ENCODE measurements at places on chromosomes 7 and 10.

DNA sequence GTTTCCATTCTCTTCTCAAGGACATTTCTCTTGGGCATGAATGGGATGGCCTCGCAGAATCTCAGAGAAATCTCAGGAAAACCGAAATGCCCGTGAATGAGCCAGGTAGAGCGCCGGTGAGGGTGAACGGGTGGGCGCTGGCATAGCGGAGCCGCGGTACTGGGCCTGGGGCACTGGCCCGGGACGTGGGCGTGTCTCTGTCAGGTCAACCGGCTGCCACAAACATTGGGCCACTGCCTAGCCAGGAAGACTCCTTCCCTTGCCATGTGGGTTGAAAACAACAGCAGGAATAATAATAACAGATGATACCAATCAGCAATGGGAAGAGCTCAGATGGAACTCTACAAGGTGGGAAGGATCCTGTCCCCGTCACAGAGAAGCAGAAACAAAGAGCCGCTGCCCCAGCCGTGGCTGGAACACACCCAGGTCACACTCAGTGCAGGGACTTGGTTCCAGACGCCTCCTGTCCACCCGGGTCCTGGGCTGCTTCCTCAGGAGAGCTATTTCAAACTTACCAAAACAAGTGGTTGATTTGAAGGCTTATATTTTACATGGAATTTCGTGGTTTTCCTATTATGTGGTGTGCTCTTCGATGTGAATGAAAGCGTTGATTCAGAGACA, 51.1 kb upstream of the EBF3 start:
- DNase-seq = no peak

- no peak for DNase-seq
Observed at GRCh38 chr7:121046009-121046408, 57.5 kb downstream of the CPED1 start.

- no peak for DNase-seq
Observed at GRCh38 chr7:73304071-73304470, 4.6 kb downstream of the NSUN5 start.

DNA sequence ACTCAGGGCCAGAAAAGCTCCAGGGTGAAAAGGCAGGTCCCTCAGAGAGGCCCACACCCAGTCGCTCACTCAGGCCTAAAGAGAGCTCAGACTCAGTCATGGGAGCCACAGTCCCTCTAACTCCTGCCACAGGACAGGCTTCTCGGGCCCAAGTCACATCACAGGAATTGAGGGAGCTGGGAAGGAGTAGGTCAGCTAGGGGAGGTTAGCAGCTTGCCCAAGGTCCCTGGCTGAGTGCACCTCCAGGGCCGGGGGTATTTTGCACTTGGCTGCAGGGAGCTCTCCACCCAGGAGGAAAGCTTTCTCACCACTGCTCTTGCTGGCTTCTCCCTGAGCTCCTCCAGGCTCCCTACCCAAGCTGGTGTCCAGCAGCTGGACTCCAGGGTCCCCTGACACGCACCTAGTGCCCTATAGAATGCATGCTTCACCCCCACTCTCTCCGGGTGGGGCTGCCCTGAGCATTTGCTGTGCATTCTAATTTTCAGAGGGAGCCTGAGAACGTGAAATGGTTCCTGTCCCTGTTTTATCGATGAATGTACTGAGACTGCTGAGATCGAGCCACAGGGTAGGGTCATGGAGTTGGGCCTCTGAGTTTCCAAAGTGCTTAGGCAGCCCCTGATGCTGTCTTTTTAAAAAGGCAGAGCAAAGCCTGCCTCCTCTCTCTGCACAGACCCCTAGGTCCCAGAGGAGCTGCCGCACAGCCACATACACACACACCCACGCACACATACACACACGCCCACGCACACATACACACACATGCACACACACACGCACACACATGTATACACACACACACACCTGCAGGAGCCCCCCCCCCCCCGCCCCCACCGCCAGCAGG, 37.9 kb upstream of the RET start:
- no peak for DNase-seq

DNA sequence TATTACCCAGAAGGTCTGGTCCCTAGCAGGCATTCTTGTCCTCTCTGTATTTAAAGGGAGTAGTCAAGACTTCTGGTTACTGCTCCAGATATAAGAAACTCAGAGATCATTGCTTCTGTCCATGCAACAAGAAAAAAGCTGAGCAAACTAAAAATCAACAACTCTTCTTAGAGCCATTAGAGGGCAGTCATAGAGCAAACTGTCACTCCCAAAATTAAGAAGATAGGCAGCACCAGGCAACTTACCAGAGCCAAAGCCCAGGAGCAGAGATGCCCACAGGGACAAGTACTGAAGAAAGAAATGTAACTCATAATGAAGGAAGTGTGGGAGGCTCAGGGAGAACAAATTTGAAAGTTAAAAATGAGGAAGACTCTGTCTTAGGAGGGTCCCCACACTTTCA, 472.9 kb upstream of the COBL start:
- DNase-seq = no peak

DNA sequence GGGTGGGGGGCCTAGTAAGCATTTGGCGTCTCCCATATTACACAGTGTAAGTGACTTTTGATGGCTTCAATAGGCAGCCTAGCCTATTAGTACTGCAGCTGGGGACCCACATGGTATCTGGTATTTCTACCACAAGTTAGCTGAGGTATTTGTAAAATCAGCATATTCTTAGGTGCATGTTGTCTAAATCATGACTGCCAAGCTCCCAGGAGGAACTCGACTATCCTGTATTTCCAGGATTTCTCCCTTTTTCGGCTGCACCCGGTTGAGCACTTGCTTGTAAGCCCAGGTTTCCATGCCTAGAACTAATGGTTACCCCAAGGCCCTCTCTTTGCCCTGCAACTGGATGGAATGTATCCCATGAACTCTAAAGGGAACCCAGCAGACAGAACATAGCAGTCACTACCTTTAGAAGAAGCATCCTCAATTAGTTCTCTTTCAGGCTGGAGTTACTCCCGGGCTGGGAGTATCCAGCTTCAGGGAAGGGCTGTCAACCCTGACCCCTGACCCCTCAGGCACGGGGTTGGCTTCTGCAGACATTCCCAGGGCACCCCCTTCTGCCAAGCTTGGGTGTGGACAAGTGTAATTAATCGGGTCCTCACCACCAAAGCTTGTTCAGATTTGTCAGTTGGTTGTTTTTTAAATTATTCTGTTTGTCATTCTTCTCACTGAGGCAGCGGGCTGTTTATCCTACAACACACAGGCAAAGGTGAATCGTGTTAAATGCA, 90.3 kb upstream of the PARD3 start:
- DNase-seq = no peak

GRCh38 chr7:87317691-87318245, 27.7 kb upstream of the CROT start:
- no peak for DNase-seq

- no peak for DNase-seq
Observed at GRCh38 chr10:72109636-72110157, 21.3 kb upstream of the SPOCK2 start.

DNA sequence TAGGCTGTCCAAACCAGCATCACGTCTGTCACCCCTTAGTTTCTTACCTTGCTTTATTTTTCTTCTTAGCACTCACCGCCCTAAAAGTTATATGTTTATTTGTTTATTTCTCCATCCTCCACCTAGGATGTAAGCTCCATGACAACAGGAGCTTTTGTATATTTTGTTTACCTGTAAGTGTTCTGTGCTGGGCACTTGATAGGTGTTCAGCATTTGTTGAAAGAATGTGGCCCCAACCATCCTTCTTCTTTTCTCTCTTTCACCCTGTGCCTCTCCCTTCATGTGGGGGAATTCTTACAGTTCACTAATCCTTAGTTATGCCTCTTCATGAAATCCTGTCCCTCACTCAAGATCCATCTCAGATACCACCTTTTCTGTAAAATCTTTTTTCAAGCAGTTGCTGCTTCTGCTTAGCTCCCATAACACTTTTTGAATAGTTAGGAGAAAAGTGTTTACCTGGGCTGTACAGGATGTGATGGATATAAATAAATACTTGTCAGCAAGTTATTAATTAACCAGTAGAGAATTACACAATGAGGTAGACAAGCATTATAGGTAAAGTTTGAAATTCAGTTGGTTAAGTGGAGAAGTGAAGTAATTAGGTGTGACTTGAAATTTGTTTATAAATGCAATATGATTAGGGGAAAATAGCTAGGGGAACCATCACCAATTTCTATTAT, 9.7 kb downstream of the AHR start:
- no peak for DNase-seq

DNA sequence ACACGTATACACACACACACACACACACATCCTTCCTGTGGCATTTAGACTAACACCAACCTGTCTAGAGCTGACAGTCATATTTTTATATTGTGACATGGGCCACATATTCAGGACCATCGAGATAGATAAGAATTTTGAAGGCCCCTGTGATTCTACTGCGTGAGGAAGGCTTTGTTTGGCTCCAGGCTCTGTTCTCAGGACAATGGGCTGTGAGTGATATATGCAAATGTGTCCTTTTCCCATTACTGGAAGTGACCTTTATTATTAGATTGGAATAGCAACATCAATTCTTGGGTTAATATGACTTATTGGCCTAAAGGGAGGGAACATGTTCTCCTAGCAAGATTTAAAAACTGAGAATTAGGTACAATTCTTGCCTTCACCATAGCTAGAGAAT, 156.1 kb downstream of the SPAG6 start:
- DNase-seq = no peak

DNA sequence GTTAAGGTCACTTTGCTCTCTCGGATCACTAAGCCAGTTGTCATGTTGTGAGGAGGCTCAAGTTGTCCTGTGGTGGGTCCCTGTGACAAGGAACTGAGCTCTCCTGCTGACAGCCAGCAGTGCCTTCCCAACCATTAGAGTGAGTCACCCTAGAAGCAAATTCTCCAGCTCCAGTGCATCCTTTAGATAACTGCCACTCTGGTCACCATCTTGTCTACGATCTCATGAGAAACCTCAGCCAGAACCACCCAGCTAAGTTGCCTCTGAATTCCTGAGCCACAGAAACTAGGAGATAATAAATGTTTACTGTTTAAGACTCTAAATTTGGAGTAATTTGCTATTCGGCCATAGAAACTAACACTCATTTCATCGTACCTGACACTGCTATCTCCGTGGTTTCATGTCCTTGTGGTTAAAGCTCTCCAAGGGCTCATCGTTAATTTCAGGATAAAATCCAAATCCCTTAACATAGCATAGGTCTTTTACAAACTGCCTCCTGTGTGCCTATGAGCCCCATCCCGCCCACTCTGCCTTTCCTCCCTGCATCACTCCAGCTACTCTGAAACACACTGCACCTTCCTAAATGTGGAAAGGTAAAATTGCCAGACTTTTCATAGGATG, 56.5 kb upstream of the WIPF3 start:
- DNase-seq = no peak

GRCh38 chr10:123929791-123930190, 38.2 kb upstream of the CPXM2 start:
- DNase-seq = no peak

DNA sequence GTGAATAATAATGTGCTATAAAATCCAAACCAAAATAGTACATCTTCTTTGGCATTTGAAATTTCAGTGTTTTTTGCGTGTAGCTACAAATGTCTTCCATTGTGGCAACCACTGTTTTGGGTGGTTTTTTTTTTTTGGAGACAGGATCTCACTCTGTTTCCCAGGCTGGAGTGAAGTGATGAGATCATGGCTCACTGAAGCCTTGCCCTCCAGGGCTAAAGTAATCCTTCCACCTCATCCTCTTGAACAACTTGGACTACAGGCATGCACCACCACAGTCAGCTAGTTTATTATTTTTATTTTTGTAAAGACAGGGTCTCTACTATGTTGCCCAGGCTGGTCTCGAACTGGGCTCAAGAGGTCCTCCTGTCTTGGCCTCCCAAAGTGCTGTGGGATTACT, 455.1 kb downstream of the AUTS2 start:
- no peak for DNase-seq

GRCh38 chr10:104100795-104101194, 15.1 kb upstream of the COL17A1 start:
- DNase-seq = no peak

GRCh38 chr10:52314822-52315552, 906 bp downstream of the DKK1 start:
- peak; percentile 8 for DNase-seq

DNA sequence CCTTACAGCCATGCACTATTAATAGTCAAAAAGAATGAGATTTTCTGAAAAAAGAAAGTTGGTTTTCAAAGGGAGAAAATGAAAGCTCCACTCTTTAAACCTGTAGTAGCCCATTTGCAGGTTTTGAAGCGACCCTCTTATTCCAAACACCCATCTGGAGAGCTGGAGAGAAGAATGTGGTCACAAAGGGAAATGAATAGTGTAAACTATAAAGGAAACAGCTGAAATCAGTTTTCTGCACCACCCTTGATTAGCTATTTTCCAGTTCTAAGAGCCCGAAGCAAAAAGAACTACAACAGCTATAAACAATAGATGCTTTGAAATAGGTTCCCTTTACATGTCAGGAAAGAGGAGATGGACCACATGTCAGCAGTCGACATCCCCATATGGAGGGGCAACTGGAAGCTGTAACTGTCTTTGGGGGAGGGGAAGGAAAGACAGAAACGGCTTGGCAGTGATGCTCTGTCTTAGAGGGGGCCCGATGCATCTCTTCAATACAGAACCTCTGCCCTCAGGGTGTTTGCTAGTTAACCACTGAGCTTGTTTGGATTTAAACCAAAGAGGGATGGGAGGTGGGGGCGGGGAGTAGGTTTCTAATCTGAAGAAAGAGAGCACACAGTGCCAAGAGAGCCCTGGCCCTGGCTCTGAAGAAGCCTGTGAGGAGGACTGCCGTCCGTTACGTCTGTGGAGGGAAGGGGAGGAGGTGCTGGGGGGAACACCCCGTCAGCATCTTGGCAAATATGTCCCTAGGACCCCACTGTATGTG, 55.3 kb downstream of the CPVL start:
- DNase-seq = no peak

DNA sequence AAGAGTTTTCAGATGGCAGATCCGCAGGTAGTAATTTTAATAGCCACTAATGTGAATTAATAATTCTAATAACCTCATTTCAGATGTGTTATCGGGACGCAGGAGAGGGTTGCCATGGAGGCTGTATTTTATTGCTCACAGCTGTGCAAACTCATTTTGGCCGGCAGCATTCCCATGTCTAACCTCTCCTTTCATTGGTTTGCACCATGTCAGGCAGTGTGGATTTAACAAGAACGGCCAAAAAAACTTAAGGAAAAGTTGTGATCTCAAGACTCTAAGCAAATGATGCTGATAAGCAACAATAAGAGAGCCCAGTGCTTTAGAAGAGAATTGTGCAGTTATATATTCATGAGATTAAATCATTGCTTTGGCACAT, 88.7 kb upstream of the NRP1 start:
- DNase-seq = no peak

GRCh38 chr7:102044984-102045673, 227.7 kb downstream of the CUX1 start:
- no peak for DNase-seq

DNA sequence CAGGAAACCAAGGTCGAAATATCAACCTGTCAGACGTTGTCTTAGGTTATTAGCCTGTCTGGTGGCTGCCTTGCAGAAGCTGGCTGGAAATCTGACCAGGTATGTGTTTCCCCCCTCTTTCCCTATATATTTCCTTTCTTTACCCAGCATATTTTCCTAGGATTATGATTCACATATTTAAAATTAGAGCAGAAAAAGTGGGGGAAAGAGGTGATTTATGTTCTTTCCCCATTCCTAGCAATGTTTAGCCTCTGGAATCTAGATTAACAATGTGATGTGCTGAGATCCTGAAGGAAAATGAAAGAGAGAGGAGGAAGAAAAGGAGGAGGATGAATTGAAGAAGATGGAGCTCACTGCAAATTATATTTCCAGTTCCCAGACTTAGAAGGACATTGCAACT, 421.4 kb upstream of the AUTS2 start:
- no peak for DNase-seq

Data from transverse colon (tissue), 4 donors.